Activated CD4-positive, alpha-beta T cell treated with anti-CD3 and anti-CD28 coated beads for 4 hours (primary cell): ENCODE measurements at places on chromosomes 2 and 18.

- DNase-seq, result peak; percentile 62
Observed at GRCh38 chr2:98518101-98518500, 73.4 kb downstream of the INPP4A start.

DNA sequence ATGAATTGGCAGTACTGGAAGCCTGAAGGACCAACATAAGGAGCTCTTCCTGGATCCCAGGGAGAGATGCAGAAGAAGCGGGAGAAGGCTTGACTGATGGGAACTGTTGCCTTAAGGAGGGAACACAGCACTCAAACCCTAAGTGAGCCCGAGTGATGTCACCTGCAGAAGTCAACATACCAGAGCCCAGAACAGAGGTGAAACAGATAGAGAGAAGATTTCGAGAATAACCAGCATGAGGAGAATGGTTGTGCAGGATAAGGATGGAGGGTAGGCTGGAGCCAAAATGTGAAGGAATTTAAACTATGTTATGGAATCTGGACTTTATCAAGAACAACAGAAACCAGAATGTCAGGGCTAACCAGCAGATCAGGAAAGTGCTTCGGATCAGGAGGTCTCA, 463.1 kb upstream of the DDX18 start:
- DNase-seq, result no peak

GRCh38 chr18:3449512-3450011, 410 bp upstream of the TGIF1 start:
- DNase-seq, result peak; percentile 83

DNA sequence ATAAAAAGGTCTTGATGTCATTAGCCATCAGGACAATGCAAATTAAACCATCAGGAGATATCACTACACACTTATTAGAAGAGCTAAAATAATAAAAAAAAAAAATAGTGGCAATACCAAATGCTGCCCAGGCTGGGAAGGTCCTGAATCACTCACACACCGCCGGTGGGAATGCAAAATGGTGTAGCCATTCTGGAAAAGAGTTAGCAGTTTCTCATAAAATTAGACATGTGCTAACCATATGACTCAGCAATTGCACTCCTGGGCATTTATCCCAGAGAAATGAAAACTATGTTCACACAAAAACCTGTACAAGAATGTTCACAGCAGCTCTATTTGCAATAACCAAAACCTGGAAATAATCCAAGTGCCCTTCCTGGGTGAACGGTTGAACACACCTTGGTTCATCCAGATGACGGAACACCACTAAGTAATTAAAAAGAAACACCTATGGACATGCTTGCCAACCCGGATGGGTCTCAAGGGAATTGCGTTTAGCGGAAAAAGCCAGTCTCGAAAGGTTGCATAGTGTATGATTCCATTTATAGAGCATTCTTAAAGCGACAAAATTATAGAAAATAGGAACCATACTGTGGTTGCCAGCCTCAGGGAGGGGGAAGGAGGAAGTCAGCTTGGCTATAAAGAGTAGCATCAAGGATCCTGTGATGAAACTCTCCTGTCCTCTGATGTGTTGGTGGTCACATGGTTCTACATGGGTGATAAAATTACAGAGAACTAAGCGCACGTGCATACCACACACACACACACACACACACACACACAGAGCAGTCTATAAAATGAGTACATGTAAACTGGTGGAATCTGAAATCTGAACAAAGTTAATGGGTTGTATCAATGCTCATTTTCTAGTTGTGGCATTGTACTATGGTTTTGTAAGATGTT, 4.6 kb downstream of the MBP start:
- no peak for DNase-seq

DNA sequence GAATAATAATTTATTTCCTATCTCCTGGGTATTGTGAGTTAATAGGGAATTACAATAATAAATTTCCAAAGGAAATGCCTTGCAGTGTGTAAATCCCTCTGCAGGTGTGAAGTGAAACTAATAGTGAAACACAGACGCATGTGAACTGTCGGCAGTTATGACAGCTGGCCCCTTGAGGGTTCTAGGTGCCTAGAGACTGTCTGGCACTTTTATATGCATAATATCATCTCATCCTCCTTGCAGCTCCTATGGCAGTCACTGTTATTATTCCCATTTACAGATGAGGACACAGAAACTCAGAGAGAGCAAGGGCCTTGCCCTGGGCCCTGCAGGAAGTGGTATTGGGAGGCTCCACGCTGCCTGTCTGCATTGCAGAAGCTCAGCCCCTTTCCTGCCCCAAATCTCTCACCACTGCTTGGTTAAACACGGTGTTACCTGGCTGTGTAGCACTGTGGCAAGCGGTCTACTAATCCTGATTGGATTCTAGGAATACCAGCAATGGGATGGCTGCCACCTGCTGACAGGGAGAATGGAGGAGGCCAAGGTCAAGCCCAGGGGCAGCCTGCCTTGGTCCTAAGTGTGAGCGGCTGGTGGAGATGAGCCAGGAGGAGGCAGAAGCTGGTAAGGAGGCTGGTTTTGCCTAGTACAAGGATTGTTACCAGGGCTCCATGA, 32.8 kb upstream of the ACKR3 start:
- peak; percentile 54 for DNase-seq

DNA sequence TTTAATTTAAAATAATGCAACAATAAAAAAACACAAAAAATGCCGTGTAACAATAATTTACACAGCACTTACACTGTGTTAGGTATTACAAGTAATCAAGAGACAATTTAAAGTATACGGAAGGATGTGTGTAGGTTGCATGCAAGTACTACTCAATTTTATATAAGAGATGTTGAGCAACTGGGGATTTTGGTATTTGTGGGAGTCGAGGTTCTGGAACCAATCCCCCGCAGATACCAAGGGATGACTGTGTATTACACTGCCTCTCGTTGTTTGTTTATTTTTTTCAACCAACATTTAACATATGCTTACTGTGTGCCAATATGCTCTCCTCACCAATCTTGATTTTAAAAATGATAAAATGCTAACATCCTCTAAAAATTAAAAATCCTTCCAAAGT, 24.8 kb downstream of the MAP3K2 start:
- DNase-seq, result no peak

DNA sequence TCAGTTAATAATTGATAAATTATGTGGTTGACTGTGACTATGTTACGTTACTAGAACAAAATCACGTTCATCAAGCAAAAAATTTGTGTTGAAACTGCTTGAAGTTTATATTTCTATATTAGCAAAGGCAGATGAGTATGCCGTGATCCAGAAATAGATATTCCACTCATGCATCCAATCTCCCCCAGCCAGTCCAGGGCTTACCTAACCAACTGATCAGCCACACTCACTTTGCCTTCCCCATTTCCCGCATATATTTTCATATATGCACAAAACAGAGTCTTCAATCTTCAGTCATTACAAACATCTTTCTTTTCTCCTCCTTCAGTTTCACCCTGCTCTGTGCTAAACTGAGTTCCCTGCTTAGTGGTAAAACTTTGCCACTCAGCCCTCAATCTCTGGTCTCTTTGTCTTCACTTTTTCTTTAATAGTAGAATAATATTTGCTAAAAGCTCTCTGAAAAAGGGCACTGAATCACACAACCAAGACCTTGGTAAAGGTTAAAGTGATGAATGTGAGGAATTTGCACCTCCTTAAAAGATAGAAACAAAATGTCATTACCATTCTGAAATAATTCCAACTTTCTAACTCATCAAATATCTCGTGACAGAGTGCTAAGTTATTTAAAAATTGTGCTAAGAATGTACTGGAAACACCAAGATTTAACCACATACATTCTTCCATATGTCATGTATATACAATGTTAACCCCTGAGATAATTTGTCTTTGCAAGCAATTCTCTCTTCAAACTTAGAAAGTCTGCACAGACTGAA, 893.2 kb upstream of the CRIM1 start:
- DNase-seq, result no peak

DNA sequence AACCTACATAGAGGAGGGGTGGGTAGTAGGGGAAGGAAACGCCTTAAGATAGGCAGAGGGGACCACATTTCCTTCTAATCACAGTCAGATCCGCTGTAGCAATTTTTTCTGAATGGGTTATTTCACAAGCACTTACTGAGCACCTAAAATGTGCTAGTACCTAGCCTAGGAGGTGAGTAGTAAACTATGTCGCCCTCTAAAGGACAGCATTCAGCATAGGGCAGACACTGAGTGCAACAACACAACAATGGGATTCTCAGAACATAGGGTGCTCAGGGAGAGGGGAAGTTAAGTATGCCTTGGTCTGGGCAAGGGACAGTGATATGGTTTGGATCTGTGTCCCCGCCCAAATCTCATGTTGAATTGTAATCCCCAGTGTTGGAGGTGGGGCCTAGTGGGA, 166.1 kb upstream of the RAB6C start:
- no peak for DNase-seq

DNA sequence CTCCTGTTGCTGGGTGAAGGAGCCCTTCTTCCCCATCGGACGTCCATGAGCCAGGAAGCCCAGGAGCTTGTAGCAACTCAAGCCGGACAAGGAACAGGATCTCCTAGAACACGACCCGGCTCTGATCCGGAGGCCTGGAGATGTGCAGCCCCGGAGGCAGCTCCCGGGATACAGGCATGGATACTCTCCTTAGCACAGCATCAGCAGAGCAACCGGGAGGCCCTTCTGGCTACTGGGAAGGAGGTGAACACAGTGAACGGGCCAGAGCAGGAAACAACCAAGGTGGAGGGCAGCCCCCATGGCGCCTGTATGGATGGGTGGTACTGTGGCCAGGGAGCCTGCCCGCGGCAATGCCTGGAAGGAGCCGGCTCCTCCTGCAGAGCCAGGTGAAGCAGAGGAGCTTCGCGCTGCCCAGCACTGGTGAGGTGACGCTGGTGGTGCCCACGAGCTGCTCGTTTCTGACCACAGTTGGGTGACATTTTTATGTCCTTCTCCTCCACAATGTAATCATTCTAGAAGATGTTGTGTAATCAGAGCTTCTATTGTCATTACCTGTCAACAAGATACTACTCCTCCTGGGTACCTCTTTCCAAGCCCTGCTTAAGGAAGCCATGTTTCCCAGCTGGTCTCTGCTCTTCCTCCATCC, 94.3 kb downstream of the TWIST2 start:
- no peak for DNase-seq

DNA sequence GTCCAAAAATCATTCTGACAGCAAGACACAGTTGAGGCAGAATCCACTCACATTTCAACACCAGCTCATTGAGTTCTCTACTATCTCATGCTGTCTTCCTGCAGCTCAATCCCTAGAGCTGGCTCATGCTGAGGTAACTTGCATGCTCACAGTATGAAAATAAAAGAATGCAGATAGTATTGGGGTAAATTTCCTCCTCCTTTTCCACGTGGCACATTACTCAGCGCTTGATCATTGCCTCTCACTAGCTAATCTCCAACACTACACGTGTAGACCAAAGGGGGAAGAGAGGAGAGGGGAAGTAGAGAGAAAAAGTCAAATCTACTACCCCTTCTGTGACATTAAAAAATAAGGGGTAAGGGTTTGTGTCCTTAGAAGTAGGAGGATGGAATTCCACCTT, 300.6 kb downstream of the AFF3 start:
- no peak for DNase-seq

GRCh38 chr2:65316072-65316471, 88.4 kb downstream of the ACTR2 start:
- DNase-seq, result no peak

DNA sequence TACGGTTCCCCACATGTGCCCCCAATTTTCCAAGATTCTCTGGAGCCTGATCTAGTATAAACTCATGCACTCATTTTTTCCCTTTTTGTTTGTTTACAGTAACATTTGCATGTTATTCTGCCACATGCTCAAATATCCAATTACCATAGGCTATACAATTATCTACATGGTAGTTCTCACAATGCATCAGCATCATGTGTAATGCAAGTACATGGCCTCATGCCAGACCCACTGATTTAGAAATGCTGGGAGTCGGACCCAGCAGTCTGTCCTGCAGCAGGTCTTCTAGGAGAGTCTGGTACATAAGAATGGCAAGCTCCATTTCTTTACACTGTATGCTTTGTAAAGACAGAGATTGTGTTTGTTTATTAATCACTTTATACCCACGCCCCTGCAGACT, 107.7 kb downstream of the CBLN2 start:
- no peak for DNase-seq

DNA sequence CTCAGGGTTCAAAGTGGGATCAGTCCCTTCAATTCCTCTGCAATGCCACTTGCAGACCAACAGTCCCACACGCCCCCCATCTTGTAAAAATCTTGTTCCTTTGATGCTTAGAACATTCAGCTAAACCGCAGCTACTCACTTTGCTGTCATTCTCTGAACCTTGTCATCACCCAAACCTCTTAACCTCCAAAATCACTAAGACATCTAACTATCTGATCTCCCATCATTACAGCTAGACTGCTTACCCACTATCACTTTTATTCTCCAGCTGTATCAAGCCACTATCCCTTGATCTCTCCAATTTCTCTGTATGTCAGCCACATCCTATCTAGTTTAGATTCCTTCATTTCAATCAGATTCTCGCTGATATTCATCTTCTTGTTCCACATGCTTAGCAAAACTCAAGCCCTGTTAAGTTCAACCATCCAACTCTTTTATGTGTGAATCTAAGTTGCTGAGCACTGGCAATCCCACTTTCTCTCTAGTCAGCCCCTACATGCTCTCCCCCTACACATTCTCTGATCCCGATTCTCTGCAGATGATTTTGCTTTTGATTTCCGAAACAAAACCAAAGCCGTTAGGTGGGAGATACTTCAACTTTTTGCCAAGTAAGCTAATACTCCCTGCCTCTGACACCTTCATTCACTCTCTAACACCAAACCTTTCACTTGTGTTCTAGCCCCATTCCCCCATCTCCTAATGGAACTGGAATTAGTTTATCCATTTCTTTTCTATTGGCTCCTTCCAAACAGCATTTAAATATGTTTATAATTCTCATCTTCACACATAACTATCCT, 4.6 kb downstream of the GTF3C2 start:
- no peak for DNase-seq

DNA sequence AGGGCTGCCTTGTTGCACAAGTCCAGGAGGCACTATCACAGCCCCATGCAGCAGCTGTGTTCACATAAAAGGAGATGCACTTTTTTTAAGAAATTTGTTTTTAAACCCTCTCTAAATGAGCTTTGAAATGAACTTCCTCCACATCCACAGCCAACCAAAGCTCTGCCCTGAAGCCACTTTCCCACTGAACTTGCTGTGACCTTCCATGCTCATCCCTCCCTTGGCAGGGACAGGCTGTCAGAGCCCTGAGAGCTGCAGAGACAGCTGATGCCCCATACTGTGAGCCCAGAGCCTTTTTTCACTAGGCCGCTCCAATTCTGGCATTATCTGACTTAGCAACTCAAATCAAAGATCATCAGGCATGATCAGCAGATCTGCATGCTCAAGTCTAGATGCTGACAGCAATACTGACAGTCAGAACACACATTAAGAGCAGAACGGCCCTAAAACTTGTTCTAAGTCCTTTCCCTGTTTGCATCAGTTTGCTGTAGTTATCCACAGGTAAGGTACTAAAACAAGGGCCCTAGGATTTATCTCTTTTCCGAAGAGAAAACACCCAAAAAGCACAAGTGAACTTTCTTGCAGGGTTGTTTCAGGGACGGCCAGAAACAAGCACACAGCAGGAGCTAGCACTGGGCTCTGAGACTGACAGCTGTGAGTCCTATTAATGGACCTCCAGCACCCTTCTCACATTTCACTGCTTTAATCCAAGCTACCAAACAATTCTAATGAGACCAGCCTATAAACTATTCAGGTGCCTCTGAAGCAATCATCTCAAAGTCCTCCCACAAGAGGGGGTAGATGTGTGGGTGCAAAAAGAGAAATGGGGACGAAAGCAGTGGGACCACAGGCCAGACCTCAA, 34.9 kb downstream of the RNU4ATAC start:
- no peak for DNase-seq
